ENCODE measurements at places on chromosomes 16 and 17.

GRCh38 chr16:72952811-72953271, 95.1 kb downstream of the ZFHX3 start:
- no peak for DNase-seq

- DNase-seq, result no peak
These were observed 23.9 kb upstream of the TMEM98 start for GRCh38 chr17:32903774-32904673.

DNA sequence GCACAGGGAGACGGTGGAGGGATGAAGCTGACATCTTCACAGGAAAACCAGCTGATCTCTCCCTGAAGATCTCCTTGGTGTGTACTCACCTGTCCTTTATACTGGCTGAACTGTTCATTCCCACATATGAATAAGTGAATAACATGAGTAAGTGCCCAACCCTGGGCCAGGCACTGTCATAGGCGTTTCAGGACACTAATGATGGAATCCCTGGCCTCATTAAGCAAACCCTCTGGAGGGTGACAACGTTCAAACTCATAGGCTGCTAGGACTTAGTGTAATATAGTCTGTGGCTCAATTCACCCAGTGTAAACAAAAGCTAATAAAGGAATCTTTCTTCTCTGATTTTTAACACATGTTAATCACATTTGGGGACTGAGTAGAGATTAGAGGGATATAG, 24.5 kb downstream of the GAS7 start:
- DNase-seq, result no peak

- DNase-seq, result no peak
These were observed 44.1 kb downstream of the NXN start for GRCh38 chr17:935485-935884.

- peak; percentile 4 for DNase-seq
These were observed 70.3 kb downstream of the DNAH9 start for GRCh38 chr17:11668618-11669017.

- no peak for DNase-seq
These were observed 55.2 kb downstream of the MSI2 start for GRCh38 chr17:57311281-57312216.

DNA sequence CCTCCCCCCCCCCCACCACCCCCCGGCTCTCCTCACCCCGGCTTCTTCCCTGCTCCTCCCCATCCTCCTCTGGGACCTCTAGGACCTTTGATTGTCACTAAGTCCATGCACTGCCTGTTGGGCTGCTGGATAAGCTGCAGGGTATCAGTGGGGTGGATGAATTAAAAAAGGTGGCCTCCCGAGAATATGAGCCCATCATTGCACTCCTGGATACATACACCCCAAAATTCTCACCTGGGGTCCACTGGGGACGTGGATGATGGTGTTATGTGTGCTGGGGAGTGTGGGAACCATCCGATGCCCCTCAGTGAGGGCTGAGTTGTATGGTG, 88.8 kb downstream of the IRF8 start:
- DNase-seq, result no peak

DNA sequence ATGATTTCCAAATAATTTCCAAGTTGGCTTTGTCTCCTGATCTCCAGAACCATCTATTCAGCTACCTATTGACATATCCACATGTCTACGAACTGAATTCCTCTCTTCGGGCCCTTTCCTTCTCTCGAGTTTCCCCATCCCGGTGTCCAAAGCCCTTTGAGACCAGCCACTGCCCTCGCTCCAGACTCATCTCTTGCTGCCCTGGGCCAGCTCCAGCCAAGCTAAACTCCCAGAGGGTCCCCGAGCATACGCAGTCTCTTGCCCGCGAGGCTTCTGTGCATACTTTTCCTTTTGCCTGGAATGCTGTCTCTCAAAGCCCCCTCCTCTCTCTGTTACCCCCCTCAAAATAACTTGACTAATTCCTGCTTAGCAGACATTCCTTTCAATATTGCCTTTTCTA, 27.2 kb upstream of the TBX2 start:
- no peak for DNase-seq

GRCh38 chr17:32930512-32930911, 2.6 kb downstream of the TMEM98 start:
- no peak for DNase-seq

DNA sequence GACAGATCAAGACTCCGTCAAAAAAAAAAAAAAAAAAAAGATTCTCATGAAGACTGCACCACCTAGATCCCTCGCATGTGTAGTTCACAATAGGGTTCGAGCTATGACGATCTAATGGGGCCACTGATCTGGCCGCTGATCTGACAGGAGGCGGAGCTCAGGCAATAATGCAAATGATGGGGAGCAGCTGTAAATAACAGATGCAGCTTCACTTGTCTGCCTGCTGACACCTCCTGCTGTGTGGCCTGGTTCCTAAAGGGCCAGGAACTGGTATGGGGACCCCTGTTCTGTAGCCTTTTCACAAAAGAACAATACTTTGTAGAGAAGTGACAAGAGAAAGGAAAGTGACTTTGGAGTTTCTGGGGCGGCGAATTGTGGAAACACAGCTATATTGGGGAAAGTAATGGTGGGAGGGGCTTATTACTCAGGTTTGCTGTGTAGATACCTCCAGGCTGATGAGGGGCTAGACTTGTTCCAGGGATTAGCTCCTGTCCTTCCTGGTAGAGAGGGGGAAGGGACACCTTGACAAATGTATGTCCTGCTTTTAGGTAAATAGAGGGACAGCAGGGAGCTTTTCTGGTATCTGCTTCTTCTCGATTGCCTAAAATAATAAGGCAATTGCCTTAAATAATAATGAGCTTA, 57.1 kb downstream of the HAPSTR1 start:
- no peak for DNase-seq

GRCh38 chr17:15395091-15395490, 53.7 kb upstream of the TEKT3 start:
- DNase-seq, result no peak

DNA sequence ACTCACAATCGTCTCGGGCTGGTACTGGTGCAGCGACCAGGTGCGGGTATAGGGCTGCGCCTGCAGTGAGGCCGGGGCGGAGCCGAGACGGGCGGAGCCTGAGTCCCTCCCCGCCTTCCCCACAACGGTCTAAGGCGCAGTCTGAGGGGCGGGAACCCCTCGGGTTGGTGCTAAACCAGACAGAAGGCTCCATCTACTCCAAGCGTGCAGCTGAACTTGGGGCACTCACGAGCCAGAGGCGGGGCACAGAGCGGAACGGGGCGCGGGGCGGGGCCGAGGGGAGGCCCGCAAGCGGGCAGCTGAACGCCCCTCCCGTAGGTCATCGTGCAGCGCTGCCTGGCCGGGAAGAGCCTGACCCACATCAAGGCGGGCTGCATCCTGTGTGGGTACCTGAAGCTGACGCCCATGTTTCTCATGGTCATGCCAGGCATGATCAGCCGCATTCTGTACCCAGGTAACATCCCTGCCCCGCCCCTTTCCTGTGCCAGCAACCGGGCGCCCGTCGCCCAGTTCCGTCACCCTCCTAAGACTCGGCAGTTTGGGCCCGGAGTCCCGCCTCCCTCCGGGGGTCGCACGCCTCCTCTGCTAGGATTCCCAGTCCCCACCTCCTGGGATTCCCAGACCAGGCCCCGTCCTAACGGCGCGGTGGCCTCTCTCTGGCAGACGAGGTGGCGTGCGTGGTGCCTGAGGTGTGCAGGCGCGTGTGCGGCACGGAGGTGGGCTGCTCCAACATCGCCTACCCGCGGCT, 5.0 kb downstream of the SLC5A2 start:
- DNase-seq, result no peak

GRCh38 chr17:80981062-80981902, 10.4 kb upstream of the CHMP6 start:
- DNase-seq, result no peak

GRCh38 chr16:24610416-24610755, 71.0 kb downstream of the RBBP6 start:
- peak; percentile 31 for DNase-seq

DNA sequence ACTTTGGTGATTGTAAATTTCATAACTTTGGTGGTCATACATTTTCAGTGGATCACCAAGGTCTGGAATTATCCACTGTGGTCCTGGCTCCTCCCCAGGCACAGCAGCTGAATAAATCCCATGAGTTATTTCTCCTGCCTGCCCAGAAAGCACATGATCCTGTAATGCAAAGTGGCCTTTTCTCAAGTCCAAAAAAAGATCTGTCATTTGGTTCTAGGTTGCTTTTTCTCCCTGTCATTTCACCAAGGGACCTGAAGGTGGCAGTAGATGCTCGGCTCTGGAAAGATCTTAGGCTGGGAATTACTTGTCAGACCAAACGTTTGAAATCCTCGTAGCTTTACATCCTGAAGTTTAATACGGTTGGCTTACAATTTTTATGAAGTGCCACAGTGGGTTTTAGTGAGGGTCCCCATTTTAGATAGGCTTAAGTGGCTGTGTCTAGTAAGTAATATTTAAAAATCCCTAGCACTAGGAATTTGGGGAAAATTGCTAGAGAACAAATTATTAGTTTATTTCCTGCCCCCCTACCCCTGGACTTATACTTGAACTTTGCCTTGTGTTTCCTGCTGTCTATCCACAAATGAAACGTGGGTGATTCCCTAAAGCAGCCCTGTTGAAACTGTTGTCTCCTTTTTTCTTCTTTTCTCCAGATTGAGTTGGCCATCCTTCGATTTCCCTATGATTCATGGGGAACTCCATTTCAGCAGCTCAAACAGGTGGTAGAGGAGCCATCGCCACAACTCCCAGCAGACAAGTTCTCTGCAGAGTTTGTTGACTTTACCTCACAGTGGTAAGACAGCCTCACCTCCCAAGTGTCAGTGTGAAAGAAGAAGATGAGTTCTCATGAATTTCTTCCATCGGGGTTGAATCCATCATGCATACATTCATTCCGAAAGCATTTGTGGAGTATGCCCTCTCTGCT, 111.7 kb downstream of the MAP2K6 start:
- DNase-seq, result peak; percentile 90

- no peak for DNase-seq
These were observed 108.9 kb downstream of the TANGO6 start for GRCh38 chr16:68951991-68952877.

GRCh38 chr16:56615353-56615752, 7.0 kb downstream of the MT2A start:
- no peak for DNase-seq

DNA sequence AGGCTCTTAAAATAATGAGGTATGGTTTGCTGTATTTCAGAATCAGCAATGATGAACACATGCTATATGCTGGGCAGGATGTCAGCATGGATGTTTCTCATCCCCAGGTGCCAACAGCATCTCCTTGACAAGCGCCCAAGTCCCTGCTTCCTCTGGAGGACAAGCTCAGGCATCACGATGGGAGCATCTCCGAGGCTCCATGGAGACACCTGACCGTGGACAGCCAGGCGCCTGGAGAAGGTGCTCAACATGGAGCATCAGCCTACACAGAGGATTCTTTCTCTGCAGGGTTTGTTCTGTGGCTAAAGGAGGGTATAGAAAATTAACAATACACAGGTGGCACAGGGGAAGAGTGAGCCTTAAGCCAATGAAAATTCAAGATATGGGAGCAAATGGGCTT, 72.1 kb downstream of the SLC5A11 start:
- no peak for DNase-seq

- DNase-seq, result no peak
These were observed 9.5 kb upstream of the LGALS9 start for GRCh38 chr17:27621536-27621935.

DNA sequence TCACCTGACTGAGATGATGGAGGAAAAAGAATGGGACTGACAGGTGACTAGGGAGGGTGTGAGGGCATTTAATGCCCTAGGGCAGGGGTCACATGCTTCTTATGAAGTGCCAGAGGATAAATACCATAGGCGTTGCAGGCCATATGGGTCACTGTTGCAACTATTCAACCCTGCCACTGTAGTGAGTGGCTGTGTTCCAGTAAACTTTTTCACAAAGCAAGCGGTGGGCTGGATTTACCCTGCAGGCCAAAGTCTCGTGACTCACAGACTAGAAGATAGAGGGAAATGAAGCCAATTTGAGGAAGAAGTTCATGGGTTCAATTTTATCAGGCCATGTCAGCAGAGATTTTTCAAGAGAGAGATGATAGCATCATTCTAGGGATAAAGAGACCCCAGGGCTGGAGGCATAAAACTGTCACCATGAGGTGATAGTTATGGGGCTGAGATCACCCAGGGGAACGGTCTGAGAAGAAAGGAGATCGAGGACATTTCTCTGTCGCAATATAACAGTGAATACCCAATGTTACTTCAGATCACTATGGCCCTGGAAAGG, 8.6 kb downstream of the ARHGAP17 start:
- DNase-seq, result peak; percentile 26

- no peak for DNase-seq
These were observed 118.5 kb upstream of the ZFHX3 start for GRCh38 chr16:73166441-73166851.

DNA sequence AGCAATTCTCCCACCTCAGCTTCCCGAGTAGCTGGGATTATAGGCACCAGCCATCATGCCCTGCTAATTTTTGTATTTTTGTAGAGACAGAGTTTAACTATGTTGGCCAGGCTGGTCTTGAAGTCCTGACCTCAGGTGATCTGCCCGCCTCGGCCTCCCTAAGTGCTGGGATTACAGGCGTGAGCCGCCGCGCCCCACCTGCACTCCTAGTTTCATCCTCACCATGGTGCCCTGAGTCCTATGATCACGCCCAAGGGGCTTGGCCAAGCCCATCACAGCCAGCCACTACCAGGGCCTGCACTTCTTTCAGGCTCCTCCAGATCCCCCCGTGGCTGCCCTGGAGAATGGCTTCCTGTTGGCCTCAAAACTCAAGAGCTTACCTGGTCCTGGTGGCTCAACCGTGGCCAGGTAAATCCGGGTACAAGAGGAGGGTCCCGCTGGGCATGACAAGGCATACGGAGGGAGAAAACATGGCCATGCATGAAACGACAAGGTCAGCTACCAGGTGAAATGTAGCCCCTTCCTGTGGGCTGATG, 20.4 kb upstream of the TFAP4 start:
- DNase-seq, result no peak

- DNase-seq, result no peak
These were observed 12.3 kb upstream of the ZFP90 start for GRCh38 chr16:68526782-68527145.

GRCh38 chr16:86584726-86585721, 6.7 kb downstream of the FOXL1 start:
- DNase-seq, result no peak

- DNase-seq, result no peak
These were observed 25.0 kb upstream of the MILR1 start for GRCh38 chr17:64423881-64424280.

DNA sequence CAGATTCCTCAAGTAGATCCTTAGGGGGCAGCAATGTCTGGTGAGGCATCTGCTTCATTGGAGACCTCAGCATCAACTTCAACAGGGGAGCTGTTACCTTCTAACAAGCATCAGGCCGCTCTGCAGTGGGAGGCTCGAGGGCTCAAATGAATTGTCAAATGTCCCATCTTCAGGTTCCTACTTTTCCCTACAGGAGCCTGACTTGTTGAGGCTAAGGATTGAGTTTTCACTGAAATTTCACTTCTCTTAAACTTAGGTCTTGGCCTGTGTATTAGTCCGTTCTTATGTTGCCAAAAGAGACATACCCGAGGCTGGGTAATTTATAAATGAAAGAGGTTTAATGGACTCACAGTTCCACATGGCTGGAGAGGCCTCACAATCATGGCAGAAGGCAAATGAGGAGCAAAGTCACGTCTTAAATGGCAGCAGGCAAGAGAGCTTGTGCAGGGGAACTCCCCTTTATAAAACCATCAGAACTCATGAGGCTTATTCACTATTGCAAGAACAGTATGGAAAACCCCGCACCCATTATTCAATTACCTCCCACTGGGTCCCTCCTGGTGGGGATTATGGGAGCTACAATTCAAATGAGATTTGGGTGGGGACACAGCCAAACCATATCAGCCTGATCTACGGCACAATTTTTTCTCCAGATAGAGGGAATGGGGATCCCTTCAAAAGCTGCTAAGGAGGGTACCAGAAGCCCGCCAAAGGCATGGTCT, 5.1 kb upstream of the CD300LD start:
- no peak for DNase-seq
